ENCODE measurements at places on chromosomes 6 and 20. TPM values are rescaled to one million over a fixed set of nuclear protein-coding genes. Genes with fewer than 3 reads are reported as not detected.

The AP5S1 gene
- 21.1 TPM for total RNA-seq

The RCAN2 gene
- total RNA-seq = 3.1 TPM

The SIRPB1 gene
- total RNA-seq = 6.7 TPM

DNA sequence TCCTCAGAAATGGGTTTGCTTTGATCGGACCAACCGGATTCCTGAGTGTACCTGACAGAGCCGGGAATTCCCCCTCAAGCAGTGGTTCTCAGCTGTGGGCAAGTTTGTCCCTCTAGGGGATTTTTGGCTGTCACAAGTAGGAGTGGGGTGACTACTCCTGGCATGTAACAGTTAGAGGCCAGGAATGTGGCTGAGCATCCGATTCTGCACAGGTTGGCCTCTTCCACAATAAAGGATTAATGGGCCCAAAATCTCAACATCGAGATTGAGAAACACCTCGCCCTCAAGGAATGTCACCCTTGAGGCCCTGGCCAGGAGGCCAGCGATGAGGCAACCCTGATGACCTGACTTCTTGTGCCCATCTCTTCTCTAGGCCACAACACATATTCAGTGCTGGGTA is 7.9 kb downstream of the AGPAT4 start:
- DNase-seq = peak; percentile 44

GRCh38 chr20:62362590-62362940 is 4.5 kb downstream of the LAMA5 start:
- DNase-seq = no peak

GRCh38 chr20:57180954-57181353 is 85.5 kb downstream of the BMP7 start:
- no peak for DNase-seq

DNA sequence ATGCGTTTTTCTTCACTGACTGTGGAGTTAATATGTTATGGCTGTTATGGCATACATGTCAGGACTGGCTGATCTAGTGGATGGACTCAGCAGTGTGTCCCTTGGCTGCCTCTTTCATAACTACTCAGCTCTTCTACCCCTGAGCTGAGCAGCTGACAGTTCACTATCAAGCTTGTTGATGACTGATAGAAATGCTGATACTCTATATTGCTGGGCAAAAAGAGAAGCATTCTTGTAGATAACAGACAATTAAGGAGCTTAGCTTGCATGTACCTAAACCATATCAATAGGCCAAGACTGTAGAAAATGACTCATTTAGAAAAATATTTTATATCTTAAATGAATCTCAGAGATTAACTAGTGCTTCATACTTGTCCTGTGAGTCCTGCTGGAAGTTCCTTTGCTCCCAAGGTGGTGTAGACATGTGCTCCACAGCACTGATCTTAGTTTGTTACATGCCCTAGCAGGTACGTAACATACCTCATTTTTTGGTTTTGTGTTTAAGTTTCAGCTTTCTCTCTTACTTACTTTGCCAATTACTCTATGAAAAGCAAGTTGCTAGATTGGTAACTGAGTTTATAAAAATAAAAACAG is 236.9 kb downstream of the GMDS start:
- DNase-seq = no peak

DNA sequence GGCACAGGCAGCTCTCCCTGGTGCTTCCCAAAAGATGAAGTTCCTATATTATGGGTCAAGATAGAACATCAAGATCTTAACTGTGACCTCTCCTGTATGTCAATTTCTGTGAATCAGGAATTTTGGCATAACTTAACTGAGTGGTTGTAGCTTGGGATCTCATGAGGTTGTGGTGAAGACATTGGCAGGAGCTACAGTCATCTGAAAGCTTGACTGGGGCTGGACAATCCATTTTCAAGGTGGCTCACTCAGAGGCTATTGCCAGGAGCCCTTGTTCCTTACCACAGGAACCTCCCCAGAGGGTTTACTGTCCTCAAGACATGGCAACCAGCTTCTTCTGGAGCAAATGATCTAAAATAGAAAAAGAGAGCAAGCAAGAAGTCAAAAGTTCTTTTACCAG is 252.2 kb downstream of the ADGB start:
- no peak for DNase-seq

DNA sequence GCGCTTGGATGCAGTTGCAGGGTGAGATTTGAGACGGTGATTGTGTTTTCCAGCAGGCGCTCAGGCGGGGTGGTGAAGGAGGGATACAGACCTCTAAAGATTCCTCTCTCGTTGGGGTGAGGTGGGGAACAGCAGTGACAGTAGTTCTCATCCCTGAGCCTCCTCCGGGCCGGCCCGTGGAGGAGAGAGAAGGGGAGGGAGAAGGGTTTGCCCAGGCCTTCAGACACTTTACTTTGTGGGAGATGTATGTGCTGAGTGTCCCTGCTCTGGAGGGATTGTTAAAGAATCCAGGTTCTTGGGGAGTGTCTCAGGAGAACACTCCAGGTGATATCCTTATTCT is 41.0 kb downstream of the PSMB9 start:
- DNase-seq = no peak

DNA sequence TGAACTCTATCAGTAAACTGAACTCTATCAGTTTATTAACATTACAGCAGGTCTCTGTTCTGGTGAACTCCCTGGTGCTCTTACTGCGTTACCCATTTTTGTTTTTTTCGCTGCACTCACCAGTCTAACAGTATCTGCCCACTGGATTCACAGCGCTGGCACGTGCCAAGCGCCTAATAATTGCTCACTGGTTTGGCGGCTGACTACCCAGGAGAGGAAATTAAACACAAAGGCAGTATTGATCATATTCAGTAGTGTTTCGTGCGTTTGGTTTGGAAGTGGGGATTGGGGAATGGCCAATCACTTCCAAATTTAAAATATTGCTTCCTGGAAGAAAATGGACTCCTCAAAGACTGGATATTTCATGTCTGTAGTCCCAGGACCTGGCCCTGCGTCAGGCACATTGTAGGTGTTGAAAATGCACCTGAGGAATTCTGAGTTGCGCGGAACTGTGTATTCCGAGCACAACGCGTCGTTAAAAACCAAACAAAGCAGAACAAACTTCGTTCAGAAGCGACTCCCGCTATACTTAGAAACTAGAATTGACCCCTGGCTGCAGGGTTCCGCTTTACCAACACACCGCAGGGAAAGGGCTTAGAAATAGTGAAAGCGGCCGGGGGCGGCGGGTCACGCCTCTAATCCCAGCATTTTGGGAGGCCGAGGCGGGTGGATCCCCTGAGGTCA is 1.1 kb upstream of the RPS12 start:
- DNase-seq = peak; percentile 64

- DNase-seq = peak; percentile 19
Observed at GRCh38 chr6:39169448-39170344, 54.7 kb upstream of the SAYSD1 start.
